CD4-positive, alpha-beta T cell treated with Interleukin-15 for 4 hours (primary cell): ENCODE measurements at places on chromosomes 1 and 21.

DNA sequence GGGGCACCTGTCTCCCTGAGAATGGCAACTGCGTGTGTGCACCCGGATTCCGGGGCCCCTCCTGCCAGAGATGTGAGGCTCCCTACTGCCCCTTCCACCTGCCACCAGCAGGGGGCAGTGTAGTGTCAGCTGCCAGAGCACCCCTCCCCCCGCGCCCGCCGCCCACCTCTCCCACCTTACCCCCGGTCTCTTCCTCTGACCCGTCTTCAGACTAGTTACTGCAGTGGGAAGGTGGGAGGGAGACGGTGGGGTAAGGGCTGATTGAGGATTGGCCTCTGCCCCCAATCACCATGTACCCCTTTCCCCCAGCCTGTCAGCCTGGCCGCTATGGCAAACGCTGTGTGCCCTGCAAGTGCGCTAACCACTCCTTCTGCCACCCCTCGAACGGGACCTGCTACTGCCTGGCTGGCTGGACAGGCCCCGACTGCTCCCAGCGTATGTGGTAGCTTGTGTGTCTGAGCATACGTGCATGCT, 10.1 kb upstream of the LRRC71 start:
- peak; percentile 41 for DNase-seq

- DNase-seq, result no peak
These were observed 15.0 kb upstream of the PRDM16 start for GRCh38 chr1:3053986-3054385.

DNA sequence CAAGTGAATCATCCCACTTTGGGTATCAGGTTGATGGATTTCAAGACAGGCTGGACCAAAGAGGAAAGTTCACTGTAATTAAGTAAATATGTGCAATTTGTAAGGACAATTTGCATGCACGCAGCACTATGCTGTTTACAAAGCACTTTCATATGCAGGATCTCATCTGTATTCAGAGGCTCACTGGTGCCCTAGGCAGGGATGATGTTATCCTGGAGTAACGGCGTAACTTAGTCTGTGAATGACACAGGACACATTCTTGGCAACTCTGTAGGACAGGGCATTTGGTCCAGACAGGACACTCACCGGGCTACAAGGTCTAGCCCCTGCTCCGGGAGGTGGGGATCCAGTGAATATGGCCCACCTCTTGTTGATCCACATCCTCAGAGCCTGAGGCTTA, 365.4 kb upstream of the DUSP10 start:
- DNase-seq, result no peak

DNA sequence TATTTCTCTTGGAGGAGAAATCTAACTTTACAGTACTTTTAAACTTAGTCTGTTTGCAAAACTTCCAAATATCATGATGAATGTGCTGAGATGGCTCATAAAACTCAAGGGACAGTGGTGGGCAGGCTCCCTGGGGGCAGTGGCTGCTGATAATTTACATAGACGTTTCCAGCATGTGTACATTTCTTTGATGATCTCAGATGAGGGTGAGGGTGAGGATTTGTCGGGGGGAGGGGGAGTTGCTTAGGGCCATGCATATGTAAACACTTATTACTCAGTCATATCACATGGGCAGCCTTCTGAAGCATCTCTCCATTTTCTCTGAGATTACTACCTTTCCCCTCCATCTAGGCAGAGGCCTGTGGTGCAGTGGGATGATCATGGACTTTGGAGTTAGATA, 152.9 kb upstream of the HMGB4 start:
- no peak for DNase-seq

DNA sequence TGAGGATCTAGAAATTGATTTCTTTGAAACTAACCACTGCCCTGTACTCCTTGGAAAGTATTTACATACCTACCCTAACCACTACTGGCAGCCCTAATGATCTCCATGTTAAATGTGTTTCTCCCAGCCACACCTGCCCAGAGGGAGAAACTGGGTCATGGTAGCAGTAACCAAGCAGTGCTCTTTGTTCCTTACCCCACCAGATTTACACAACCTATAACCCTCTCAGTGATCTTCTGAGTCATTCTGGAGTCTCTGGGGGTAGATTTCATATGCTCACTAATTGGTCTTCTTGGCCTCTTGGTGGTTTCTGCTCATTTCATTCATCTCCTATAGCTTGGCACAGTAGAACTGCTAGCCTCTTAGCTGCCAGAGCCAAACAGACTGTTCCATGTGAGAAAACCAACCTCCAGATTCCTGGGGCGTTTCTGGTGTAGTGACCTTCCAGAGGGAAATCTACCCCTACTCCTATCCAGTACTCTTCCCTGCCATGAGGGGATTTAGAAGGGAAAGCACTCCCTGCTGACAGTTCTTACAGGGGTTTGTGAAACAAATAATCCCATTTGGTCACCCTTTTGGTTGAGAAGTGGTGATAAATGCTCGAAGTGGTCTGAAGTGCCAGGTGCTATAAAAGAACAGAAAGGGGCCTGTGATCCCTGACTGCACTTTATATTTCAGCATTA, 36.2 kb upstream of the LRIG2 start:
- no peak for DNase-seq

- no peak for DNase-seq
These were observed 96.5 kb downstream of the GREM2 start for GRCh38 chr1:240515505-240515904.

- no peak for DNase-seq
These were observed 98.2 kb upstream of the ERG start for GRCh38 chr21:38596264-38597042.

GRCh38 chr1:219686171-219686570, 73.3 kb upstream of the ZC3H11B start:
- DNase-seq, result no peak

DNA sequence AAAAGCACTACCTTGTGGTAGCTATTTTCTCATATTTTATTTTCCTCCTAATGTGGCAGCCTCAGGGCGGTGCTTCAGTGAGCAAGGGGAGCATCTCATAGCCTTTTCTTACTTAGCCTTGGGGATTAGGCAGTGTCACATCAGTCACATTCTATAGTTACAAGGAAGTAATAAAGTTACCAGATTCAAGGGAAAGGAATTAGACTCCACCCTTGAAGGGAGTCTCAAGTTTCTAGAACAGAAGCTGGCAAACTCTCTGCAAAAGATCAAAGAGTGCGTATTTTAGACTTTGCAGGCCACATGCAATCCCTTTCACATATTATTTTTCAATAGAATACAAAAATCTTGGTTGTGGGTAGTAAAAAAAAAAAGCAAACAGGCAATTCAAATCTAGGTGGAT, 350.4 kb downstream of the AMY1C start:
- DNase-seq, result no peak

- no peak for DNase-seq
These were observed 359.0 kb upstream of the PTBP2 start for GRCh38 chr1:96362623-96363022.

DNA sequence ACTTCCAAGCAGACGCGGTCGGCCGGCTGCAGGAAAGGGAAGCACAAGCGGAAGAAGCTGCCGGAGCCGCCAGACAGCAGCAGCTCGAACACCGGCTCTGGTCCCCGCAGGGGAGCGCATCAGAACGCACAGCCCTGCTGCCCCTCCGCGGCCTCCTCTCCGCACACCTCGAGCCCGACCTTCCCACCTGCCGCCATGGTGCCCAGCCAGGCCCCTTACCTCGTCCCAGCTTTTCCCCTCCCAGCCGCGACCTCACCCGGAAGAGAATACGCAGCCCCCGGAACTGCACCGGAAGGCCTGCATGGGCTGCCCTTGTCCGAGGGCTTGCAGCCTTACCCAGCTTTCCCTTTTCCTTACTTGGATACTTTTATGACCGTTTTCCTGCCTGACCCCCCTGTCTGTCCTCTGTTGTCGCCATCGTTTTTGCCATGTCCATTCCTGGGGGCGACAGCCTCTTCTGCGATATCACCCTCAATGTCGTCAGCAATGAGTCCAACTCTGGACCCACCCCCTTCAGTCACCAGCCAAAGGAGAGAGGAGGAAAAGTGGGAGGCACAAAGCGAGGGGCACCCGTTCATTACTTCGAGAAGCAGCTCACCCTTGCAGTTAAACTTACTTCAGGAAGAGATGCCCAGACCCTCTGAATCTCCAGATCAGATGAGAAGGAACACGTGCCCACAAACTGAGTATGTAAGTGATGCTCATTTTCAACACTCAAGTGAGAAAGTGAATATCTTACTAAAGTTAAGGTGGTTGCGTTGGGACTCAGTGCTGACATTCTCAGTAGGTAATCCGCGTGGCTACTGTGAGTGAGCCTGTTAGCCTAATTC, 25.5 kb downstream of the UTS2 start:
- peak; percentile 5 for DNase-seq

GRCh38 chr1:177171536-177172123, 872 bp downstream of the BRINP2 start:
- DNase-seq, result no peak

DNA sequence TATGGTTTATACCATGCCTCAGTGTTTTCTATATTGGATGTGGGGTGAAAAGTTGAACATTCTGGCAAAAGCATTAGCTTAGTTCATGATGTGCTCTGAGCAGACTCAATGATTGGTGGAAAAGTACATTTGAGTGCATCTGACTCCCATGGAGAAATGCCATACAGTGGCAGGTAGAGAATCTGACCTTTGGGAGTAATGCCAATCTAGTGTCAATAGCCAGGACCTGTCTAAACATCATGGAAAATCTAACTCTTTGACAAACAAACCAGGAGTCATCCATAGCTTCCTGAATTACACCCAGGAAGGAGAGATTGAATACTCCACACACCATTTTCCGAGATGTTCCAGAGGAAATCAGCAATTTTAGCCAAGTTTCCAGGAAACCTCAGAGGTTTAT, 51.0 kb downstream of the XCL1 start:
- DNase-seq, result no peak

GRCh38 chr1:212794561-212795014, 2.9 kb downstream of the TATDN3 start:
- peak; percentile 28 for DNase-seq

GRCh38 chr1:200373811-200374231, 36.0 kb downstream of the ZNF281 start:
- DNase-seq, result no peak

- no peak for DNase-seq
These were observed 12.3 kb downstream of the SORT1 start for GRCh38 chr1:109385417-109385816.

GRCh38 chr1:158058237-158058985, 65.0 kb downstream of the KIRREL1 start:
- DNase-seq, result no peak

- DNase-seq, result peak; percentile 80
These were observed 89.5 kb upstream of the CD53 start for GRCh38 chr1:110783292-110783918.

DNA sequence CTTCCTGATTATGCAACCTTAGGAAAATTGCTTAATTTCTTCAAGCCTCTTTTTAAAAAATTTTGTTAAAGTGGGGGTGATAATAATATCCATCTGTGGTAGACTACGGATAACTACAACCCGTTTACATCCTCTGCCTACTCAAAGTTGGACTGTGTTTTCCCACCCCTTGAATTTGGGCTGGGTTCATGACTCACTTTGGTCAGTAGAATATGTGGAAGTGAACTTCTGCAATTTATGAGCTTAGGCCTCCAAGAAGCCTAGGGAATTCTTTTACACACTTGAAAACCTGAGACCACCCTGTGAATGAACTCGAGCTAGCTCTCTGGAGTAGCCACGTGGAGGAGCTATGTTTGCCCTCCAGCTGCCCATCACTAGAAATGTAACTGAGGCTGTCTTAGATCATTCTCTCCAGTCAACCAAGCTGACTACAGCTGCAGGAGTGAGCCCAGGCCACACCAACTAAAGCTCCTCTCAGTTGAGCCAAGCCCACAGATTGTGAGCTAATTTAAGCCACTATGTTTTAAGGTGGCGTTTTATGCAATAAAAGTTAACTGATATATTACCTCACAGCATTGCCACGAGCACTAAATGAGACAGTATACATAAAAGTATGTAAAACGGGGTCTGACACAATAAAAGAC, 29.6 kb upstream of the CACHD1 start:
- DNase-seq, result no peak

DNA sequence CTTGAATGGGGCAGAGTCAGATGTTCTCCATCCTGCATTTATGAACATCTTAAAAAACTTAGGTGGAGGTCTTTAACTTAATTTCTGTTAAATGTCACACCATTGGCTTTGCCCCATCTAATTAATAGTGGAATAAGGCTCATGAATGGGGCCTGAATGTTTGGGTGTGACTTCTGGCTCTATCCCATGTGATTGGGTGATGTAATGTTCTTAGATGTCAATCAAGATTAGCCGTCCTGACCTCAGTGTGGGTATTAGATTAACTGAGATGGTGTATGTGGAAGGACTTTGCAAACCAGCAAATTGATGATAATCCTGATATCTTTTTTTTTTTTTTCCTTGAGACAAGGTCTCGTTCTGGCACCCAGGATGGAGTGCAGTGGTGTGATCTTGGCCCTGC, 38.1 kb downstream of the C1orf21 start:
- no peak for DNase-seq

DNA sequence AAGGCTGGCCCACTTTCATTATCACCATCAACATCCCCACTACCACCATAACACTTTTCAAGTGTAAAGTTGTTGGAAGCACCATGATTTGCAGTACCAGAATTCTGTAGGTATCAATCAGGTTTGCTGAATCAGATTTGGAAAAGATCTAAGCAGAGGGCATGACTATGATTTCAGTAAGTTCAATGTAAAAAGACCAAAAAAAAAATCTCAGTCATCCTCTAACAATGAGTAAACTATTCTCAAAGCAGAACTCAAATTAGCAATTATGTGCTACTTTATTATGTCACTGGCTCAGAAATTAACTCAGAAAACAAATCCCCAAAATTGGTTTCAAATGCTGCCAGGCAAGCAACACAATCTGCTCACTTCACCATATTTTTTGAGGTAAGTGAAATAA, 187.8 kb upstream of the HP1BP3 start:
- no peak for DNase-seq

DNA sequence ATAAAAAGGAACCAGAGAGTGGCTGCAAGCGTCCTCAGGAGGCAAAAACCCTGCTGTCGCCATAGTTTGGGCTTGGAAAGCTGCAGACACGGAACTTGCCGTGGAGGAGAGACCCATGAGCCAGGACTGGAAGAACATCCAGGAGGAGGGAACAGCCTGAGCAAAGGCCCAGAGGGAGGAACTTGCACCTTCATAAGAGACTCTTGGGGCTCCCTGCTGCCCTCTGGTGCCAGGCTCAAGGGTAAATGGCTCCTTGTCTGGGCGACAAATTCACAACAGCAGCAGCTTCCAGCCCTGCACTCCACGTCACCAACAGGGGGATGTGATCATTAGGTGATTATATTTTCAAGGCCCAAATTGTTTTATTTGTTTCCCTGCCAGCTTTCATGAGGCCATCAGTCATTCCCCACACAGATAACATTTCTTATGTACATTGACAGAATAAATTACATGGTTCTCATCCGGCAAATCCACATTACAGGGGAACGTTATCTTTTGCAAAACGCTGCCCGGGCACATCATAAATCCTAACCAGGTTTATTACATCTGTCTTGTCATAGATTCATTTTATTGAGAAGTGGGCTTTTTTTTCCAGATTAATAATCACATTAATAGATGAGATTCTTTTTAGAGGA, 143.0 kb upstream of the GRIK3 start:
- no peak for DNase-seq

GRCh38 chr1:181910905-181911304, 150.6 kb downstream of the ZNF648 start:
- DNase-seq, result no peak

GRCh38 chr21:29989634-29990234, 49.9 kb upstream of the GRIK1 start:
- DNase-seq, result no peak

GRCh38 chr1:2476061-2476999, at the start of gene PLCH2:
Gene PLCH2 (plus strand): TSS chr1:2476289. CDS start chr1:2476589, 300 bp downstream.
- no peak for DNase-seq

GRCh38 chr1:241356187-241356518, 852 bp downstream of the RGS7 start:
- no peak for DNase-seq
